Erythroblast (primary cell): ENCODE measurements at places on chromosomes 2 and 18.

- no peak for DNase-seq
Measured at GRCh38 chr2:150174971-150175421, 312.5 kb downstream of the RND3 start.

- DNase-seq, result peak; percentile 44
Measured at GRCh38 chr18:48543228-48543627, 4.4 kb downstream of the CTIF start.

DNA sequence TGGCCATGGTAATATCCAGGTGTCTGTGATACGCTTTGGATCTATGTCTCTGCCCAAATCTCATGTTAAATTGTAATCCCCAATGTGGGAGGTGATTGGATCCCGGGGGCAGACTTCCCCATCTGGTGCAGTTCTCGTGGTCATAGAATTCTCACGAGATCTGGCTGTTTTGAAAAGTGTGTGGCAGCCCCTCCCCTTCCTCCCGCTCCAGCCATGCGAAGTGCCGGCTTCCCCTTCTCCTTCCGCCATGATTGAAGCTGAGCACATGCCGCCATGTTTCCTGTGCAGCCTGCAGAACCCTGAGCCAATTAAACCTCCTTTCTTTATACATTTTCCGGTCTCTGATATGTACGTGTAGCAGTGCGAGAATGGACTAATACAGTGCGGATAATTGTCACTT, 42.5 kb downstream of the GPC1 start:
- no peak for DNase-seq

GRCh38 chr18:9689253-9689652, 18.8 kb upstream of the RAB31 start:
- no peak for DNase-seq

DNA sequence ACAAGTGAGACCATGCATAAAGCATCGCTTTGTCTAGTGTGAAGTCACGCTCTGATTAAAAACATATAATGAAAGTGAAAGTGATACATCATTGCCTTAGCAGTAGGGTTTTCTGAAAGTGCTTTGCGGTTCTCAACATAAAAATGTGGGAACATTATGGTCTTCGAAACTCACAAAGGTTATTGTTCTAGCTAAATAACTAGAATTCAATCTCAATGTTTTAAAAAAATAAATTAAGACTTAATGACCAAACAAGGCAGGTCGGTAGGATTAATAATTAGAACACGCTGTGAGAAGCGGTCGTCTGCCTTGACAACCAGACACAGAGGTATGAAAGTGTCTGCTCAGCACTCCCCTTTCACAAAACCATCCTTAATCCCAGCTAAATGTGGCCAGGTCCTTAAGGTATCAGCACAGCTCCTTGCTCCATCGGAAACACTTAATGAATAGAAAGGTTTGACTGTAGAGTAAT, 42.2 kb downstream of the KLHL14 start:
- DNase-seq, result no peak

DNA sequence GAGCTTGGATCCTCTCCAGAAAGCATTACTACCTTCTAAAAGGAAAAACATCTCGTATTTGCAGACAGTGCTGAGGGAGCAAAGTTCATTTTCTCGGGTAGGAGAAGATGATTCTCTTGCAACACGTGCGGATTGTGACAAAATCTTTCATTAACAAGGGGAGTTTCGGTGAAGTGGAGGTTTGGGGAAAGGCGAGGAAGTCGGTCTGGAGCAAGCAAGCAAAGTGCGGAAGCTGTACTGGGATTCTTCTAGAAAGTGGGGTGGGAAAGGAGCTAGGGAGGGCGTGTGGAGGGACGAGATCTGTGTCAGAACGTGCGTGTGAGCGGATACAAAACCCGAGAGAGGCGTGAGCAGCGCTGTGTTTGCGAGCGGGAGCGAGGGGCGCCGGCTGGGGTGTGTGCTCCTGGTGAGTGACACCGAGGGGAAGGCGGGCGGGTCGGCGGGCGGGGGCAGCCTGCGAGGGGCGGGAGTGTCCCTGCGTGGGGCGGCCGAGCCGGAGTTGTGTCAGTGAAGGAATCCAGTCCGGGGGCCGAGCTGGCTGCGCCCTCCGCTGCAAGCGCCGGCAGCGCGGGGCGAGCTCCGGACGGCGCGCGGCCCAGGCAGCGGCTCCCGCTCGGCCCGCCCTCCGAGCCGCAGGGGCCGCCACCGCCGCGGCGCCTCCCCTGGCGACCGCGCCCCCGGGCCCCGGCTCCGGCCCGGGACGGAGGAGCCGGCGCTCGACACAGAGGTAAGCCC, at the start of gene SPATS2L:
TSS of gene SPATS2L (plus strand) at position 498 of the 735 bp plus-strand sequence. CDS start 82,552 bp downstream, outside the sequence.
- DNase-seq, result peak; percentile 47

DNA sequence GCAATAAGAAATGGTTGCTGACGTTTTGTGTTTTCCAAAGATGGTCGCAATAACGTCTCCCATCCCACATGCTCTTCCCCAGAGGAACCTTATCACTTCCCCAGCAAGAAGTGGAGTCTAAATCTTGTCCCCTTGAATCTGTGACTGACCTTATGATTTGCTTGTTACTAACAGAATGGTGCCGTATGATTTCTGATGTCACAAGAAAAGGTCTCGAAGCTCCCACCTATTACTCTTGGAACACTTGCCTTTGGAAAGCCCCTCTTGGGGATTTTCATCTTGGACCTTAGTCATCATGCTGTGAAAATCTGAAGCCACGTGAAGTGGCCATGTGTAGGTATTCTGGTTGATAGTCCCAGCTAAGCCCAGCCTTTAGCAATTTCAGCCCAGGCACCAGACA, 86.2 kb upstream of the GLS start:
- DNase-seq, result no peak

- DNase-seq, result peak; percentile 18
Measured at GRCh38 chr2:175282300-175282699, 100.8 kb upstream of the ATP5MC3 start.

GRCh38 chr2:157192445-157193423, 64.8 kb upstream of the GALNT5 start:
- no peak for DNase-seq

DNA sequence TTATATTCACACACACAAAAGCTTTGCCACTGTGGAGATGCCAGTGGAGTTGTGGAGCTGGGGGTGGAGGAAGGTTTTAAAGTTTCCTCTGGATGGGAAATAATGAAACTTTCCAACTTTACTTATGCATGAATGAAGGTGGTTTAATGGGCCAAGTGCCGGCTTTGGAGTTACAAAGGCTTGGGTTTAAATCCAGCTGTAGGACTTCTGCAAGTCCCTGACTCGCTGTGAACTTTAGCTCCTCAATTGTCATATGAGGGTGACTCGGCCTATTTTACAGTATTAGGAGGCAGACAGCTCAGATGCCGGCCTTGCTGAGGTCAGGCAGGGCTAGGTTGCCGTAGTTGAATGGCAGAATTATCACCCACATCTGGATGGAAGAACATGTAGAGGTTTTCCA, 415.8 kb upstream of the TRIB2 start:
- no peak for DNase-seq

- no peak for DNase-seq
Measured at GRCh38 chr2:9815076-9815475, 28.2 kb upstream of the TAF1B start.

GRCh38 chr2:18500333-18500732, 60.1 kb downstream of the RDH14 start:
- DNase-seq, result no peak

- no peak for DNase-seq
Measured at GRCh38 chr2:133412694-133413093, 155.6 kb downstream of the NCKAP5 start.

GRCh38 chr2:50769406-50770181, 262.3 kb downstream of the NRXN1 start:
- DNase-seq, result no peak

DNA sequence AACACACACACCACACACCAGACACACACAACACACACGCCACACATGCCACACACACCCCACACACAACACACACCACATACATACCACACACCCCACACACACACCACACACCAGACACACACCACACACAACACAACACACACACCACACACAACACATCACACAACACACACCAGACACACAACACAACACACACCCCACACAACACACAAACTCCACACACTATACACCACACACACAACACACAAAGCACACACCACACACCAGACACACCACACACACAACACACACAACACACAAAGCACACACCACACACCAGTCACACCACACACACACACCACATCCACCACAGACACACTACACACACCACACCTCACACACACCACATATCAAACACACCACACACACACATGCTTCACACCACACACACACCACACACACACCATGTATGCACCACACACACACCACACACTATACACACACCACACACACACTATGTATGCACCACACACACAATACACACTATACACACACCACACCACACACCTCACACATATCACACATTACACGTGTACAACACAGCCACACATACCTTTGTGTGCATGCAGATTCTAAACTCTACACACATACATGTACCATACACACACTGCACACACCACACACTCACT, 72.2 kb downstream of the TMEM18 start:
- peak; percentile 45 for DNase-seq

GRCh38 chr2:219511547-219512325, 2.5 kb upstream of the ASIC4 start:
- peak; percentile 75 for DNase-seq

DNA sequence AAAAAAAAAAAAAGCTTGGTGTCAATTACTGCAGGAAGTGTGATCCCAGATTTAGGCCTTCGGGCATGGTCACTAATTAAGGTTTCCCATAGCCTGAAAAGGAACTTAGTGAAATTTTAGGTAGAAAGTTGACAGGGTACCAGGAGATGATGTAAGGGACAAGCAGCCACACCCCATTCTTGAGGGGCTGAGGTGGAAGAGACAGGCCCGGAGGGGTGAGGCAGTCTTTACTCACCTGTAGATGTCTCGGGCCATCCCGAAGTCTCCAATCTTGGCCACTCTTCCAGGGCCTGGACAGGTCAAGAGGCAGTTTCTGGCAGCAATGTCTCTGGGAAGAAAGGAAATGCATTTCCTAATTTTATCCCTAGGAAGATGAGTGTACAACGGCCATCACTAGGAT, 94.3 kb downstream of the CLIP4 start:
- no peak for DNase-seq

GRCh38 chr2:172829229-172829628, 93.6 kb downstream of the RAPGEF4 start:
- DNase-seq, result no peak

DNA sequence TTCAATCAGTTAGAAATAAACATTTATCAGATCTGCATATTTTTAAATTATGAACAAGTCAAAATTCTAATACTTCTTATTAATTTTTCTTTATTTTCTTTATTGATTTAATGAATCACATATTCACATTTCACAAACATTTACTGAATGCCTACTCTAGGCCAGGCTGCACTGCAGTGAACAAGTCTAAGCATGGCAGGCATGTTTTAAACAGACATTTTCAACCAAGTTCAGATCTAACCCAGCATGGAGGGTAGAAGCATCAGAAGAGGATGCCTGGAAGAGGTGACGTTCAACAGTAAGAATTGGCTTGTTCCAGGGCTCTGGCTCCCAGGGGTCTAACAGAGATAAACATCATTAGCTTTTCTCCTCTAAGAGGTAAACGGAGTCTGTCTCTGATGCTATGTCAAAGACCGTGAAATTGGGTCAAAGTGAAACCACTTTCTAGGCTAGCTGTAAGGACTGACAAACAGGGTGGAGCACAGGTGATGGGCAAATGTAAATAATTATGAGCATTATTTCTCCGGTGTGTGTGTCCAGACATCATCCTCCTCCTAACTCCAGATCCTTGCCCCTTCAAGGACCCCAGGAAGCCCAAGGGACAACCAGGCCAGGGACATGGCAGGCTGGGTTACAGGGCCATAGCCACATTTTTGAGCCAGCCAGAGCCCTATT, 50.6 kb downstream of the UNC50 start:
- no peak for DNase-seq

- peak; percentile 81 for DNase-seq
Measured at GRCh38 chr2:45778720-45779171, 127.3 kb downstream of the PRKCE start.

DNA sequence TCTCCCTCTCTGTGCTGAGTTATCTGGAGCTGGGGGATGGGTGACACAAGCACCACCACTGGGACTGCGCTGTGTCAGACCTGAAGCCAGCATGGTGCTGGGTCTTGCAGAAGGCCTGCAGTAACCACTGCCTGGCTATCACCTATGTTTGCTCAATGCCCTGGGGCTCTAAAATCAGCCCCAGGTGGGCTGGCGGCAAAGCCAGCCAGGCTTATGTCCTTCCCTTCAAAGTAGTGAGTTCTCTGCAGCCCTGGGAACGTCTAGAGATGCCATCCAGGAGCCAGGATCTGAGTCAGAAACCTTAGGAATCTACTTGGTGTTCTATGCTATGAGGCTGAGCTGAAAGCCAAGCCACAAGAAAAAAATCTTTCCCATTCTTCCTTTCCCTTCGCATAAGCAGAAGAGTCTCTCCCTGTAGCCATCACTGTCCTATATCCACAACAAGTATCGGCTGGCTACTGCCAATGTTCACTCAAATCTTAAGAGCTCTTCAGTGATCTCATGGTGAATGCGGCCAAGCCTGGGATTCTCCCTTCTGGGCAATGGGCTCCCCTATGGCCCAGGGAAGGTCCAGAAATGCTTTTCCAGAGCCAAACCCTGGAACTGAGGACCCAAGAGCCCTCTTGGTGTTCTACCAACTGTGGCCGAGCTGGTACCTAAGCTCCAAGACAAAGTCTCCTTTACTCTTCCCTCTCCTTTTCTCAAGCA, 248.7 kb downstream of the ZNF385B start:
- DNase-seq, result no peak

DNA sequence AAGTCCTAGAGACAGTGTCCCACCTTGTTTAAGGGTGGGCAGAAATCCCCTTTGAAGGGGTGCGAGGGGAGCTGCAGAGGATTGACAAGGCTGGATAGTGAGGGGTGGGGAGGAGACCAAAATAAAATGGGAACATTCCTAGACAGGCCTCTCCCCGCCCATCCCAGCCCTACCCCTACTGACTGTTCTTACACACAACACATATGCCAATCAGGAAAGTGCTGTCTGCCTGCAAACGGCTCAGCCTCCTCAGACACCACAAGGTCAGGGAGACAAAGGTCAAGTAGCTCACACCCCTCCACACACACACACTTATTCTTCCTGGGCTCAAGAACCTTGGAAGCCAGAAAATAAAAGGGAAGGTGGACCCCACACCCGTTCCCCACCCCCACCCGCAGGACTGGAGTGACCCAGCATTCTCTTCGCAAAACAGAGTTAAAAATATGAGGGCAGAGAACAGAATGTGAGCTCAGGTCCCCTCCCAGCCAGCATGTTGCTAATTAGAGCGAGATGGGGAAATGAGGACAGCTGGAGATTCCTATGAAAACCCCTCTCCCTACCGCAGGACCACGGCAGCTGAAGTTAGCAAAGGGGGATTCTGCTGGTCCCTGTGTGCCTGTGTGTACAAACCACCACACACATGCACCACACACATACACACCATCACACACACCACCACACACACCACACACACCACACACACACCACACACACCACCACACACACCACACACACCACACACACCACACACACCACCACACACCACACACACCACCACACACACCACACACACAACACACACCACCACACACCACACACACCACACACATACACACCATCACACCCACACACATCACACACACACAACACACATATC, 197.8 kb downstream of the TNS1 start:
- peak; percentile 55 for DNase-seq

- DNase-seq, result no peak
Measured at GRCh38 chr2:175844169-175844568, 157.9 kb downstream of the LNPK start.

GRCh38 chr2:11984316-11985158, 238.1 kb downstream of the LPIN1 start:
- DNase-seq, result no peak
